ENCODE measurements at places on chromosomes 7 and 10.

GRCh38 chr7:79176859-79177477, 276.5 kb downstream of the MAGI2 start:
- DNase-seq = no peak

- DNase-seq = no peak
These were observed 46.6 kb upstream of the UCN3 start for GRCh38 chr10:5318148-5318547.

GRCh38 chr7:151406886-151407583, 2.8 kb downstream of the WDR86 start:
- no peak for DNase-seq

DNA sequence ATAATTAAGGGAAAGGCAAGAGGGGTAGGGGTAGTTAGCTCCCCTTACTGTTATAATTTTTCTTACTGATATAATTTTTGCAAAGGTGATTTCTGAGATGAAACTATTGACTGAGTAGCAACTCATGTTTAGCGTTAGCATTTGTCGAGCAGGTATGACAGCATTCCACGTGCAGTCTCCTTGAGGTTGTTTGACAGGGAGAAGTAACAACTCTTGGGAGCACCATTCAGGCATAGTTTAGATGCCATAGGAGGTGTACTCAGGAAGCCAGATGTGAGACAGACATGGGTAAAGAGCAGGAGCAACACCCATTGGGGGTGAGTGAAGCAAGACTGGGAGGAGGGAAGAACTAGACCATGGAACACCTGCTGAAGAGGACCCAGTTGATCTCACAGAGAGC, 96.6 kb upstream of the KLF6 start:
- DNase-seq = no peak

DNA sequence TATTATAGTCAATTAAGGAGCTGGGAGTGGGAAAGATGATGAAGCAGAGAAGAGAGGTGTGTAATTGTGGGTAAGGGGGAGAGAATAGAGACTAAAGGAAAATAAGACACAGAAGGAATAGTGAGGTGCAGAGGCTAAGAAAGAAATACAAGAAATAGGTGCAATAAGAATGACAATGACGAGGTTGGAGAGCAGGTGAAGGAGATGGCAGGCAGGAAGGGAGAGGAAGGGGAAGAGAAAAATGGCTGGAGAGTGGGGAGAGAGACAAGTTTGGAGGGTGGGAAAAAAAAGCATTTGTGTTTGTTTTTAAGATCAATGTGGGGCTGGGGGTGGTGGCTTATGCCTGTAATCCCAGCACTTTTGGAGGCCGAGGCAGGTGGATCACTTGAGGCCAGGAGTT, 27.6 kb upstream of the MKLN1 start:
- DNase-seq = no peak

- DNase-seq = no peak
These were observed 96.2 kb downstream of the VOPP1 start for GRCh38 chr7:55475855-55476803.

DNA sequence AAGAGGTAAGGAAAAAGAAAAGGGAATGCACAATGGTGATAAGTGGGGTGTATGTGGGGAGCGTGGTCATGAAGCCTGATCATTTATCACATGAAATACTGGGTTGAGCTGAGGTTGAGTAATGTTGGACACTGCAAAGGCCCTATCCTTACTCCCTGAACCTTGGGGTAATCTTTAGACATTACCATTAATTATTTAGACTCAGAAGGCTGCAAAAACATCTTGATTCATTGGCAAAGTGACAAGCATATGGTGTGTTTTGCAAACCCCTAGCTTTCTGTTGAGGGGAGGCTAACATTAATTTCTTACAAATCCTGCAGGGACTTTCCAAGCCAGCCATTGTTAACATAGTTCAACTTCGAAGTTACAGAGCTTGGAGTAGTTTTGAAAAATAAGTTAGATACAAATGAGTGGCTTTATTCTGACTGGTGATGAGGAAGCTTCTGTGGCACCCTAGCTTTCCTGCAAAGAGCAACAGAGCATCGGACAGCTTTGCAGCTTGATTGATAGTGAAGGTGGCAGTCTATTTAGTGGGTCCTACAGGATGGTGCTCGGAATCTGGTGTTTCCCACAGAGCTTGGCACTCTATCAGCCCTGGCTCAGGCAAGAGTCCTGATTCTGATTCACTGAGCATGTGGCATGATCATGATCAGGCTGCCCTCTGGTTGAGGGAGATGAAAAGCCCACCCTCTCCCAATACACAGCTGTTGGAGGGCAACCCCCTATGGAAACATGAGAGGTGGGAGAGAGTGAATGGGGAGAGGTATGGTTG, 153.7 kb upstream of the NPVF start:
- DNase-seq = no peak

DNA sequence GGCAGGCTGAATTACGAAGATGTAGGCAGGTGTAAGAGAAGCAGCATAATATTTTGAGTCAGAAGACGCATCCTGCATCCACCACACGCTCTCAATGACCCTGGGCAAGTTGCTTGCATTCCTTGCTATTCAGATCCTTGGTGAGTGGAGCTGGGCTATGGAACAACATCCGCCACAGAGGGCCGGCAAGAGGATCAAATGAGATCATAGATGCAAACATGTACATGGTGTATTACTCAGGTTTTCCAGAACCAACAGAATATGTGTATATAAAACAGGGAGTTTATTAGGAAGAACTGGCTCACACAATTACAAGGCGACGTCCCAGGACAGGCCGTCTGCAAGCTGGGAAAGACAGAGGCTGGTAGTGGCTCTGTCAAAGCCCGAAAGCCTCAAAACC, 51.5 kb downstream of the ADAM12 start:
- DNase-seq = no peak

GRCh38 chr10:104303594-104304355, 34.5 kb downstream of the ITPRIP start:
- DNase-seq = no peak

DNA sequence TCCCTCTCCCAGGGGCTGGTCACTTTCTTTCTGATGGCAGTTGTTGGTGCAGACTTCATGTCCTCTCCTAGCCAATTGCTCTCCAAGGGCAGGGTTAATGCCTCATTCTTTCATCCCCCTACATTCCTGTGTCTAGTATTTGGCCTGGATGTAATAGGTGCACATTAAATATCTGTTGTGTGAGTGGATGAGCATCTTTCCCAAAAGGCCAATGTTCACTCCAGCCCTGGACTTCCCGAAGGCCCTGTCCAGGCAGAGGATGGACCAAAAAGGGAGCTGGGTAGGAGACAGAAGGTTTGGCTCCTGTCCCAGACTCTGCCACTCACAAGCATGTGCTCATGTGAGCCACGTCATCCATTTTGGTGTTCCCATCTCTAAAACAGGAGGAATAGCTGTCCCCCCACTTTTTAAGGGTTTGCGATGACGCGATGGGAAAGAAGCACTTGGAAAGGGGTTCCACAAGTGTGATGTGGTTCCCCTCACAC, 47.5 kb downstream of the RGS10 start:
- DNase-seq = no peak

DNA sequence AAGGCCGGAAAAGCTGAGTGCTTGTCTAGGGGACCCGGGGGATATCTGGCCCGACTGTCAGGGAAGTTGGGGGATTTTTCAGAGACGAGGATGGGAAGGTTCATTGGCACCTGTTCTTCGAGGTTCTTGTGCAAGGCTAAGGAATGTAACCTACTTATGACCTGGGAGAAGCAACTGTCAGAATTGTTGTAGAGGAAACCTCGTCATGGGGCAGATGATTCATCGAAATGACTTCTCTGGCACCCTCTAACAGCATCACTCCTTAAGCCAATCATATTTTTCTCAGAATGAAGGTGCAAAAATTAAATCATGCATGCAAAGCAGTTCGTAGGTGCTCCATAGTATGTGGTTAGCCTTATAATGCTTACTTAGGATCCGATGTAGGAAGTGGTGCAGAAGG, 58.6 kb downstream of the PLXDC2 start:
- DNase-seq = no peak

DNA sequence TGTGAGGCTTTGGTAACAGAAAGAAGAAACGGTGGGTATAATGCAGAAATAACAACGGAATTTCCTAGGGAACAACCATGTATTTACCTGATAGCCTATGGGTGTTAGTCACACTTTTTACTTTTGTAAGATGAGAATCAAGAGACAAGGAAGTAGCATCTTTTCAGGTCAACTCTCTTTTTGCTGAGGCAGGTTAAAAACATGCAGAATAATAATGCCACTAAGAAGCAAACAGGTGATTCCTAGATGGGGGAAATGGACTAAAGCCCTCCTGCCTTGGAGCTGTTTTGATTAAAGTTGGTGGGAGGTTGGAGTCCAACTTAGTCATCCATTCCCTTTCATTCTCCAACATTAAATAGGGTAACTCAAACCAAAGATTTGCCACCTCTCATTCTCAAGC, 2.0 kb upstream of the COL28A1 start:
- DNase-seq = no peak

GRCh38 chr7:148962440-148962822, 65.9 kb downstream of the PDIA4 start:
- DNase-seq = no peak

GRCh38 chr10:11345224-11346054, 266.0 kb downstream of the USP6NL start:
- no peak for DNase-seq

GRCh38 chr7:114659409-114660125, 245.0 kb downstream of the FOXP2 start:
- no peak for DNase-seq

- DNase-seq = no peak
These were observed 299.0 kb downstream of the HGF start for GRCh38 chr7:81470724-81471379.

GRCh38 chr10:114691442-114691941, 33.4 kb upstream of the ABLIM1 start:
- no peak for DNase-seq

- no peak for DNase-seq
These were observed 306.6 kb downstream of the CAMK1D start for GRCh38 chr10:12655940-12656339.

DNA sequence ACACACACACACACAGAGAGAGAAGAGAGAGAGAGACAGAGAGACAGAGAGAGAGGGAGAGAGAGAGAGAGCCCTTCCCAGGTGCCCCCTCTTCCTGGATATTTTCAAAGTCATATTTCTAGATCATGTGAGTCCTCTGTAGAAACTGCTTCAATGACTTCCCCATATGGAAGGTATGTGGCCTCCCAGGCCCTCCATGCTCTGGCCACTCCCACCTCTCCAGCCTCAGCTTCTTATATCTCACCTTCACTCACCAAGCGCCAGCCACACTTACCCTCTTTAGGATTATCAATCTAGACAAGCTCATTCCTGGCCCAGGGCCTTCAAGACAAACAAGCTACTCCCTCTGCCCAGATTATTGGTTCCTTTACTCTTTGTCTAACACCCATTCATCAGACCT, 259.7 kb downstream of the MTERF1 start:
- DNase-seq = no peak

All from NCI-H2107 (cell line).